ENCODE measurements at places on chromosomes 1 and 21. TPM values are rescaled to one million over a fixed set of nuclear protein-coding genes. Genes with fewer than 3 reads are reported as not detected.
A peak's percentile ranks its signal among the peaks of the same experiment; 100 is the strongest.

GRCh38 chr1:152189657-152190442 lies 30.8 kb upstream of the RPTN start:
- no peaks in the 10 kb centered on the region for H3K36me3 ChIP-seq
- H3K27ac ChIP-seq, result no peak overlapping the region
- peaks cover 8% of the 10 kb centered on the region for H3K4me1 ChIP-seq

GUCA2A gene
- not detected for total RNA-seq

GRCh38 chr21:37045149-37045548 lies 27.7 kb downstream of the PIGP start:
- H3K27me3 ChIP-seq, result peaks cover 27% of the 10 kb centered on the region
- no peak for DNase-seq
- no peak overlapping the region for H3K4me3 ChIP-seq
- no peaks in the 10 kb centered on the region for H3K36me3 ChIP-seq
- H3K27ac ChIP-seq, result no peak overlapping the region

DNA sequence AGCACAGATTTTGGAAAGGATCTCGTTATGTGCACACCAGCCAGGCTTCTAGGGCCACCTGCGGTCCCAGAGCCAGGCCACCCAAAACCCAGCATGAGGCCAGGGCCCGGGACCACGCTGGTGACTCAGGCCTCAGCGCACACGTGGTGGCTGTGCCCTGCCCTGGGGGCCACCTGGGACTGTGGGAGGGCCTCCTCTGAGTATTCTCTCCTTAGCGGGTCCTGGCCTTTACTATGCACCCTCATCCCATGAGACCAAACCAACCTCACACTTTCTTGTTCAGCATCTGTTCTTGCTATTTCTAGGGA lies 9.9 kb downstream of the WNT9A start:
- H3K4me1 ChIP-seq, result peaks cover 4% of the 10 kb centered on the region
- H3K27ac ChIP-seq, result no peak overlapping the region
- no peak overlapping the region for H3K4me3 ChIP-seq
- DNase-seq, result no peak

DNA sequence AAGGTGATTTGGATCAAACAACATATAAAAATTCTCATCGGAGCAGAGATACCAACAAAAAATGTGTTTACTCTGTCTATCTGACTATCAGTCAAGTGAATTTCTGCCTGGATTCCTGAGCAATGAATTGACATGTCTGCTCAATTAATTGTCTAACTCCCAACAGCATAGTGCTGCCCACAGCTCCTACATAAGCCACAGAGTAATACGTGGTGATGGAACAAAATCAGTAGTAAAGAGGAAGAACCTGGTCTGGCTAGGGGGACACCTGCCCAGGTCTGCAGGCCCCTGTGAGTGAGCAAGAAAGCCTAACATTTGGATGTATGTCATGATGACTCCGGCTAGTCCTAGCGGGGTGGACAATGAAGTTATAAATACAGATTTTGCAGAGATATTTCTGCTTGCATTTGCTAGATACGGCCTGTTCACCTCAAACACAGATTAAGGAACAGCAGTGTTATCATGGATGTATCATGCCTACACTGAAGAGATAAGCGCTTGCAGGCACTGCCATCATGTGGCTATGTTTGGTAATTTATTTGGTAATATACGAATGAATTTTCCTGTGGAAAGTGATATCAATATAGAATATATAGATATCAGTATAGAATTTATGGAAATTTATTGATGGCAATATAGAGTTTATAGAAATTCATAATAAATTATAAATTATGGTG lies 69.6 kb upstream of the LRRC8B start:
- no peak overlapping the region for H3K27ac ChIP-seq
- peaks cover 38% of the 10 kb centered on the region for H3K27me3 ChIP-seq
- H3K4me3 ChIP-seq, result no peak overlapping the region
- peak; percentile 91 for DNase-seq

- no peak overlapping the region for H3K4me3 ChIP-seq
- peaks cover 2% of the 10 kb centered on the region for H3K36me3 ChIP-seq
- peaks cover 5% of the 10 kb centered on the region for H3K27me3 ChIP-seq
- no peak for DNase-seq
Measured at GRCh38 chr1:84253891-84254290, 47.6 kb upstream of the SAMD13 start.

NOL9 gene
- total RNA-seq, result 59.2 TPM

PRAMEF17 gene
- not detected for total RNA-seq

GRCh38 chr1:85957760-85958159 lies 198.8 kb downstream of the COL24A1 start:
- no peak for DNase-seq
- no peak overlapping the region for H3K4me3 ChIP-seq
- H3K27ac ChIP-seq, result no peak overlapping the region
- no peaks in the 10 kb centered on the region for H3K36me3 ChIP-seq
- H3K4me1 ChIP-seq, result no peaks in the 10 kb centered on the region

GRCh38 chr1:27364696-27365371 lies 1.9 kb downstream of the MAP3K6 start:
- no peak overlapping the region for H3K27ac ChIP-seq
- no peak for DNase-seq
- peak overlapping the region; percentile 92 for H3K4me3 ChIP-seq
- H3K27me3 ChIP-seq, result no peaks in the 10 kb centered on the region
- H3K36me3 ChIP-seq, result no peaks in the 10 kb centered on the region

DNA sequence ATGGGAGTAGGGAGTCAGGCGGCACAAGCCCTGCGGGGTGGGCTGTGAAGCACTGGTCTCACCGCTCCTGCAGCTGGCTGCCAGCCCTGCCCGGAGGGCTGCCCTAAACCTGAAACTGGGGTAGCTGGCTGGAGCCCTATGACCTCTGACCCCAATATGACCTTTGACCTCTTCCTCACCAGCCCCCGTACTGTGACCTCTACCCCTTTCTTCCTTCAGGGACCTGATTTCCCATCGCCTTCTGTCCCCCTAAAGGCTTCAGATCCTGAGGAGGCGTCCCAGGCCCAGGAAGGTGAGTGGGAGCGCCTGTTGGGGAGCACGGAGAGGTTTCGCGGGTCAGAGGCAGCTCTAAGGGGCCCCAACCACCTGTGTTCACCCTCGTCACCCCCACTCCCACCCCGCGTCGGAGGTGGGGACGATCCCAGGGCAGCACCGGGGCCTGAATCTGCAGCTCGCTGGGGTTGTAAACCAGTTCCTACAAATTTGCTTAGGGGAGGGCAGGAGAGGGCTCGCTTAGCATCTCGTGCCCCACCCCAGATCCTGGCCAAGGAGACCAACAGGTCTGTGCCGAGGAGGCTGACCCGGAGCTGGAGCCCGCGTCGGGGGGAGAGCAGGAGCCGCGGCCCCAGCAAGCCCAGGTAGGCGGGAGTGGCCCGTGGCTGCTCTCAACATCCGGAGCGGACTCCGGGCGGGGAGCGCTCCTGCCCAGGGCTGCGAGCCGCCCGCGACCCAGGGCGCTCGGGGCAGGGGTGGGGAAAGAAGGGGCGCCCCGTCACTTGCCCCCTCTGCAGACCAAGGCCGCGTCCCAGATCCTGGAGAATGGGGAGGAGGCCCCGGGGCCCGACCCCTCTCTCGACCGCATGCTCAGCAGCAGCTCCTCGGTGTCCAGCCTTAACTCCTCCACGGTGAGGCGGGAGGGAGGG lies 7.3 kb downstream of the SYTL1 start:
- peak; percentile 82 for DNase-seq
- H3K36me3 ChIP-seq, result peaks cover 21% of the 10 kb centered on the region
- peaks cover 14% of the 10 kb centered on the region for H3K4me1 ChIP-seq
- H3K27ac ChIP-seq, result no peak overlapping the region

GRCh38 chr1:204477036-204477740 lies 17.4 kb downstream of the PIK3C2B start:
- DNase-seq, result no peak
- peaks cover 40% of the 10 kb centered on the region for H3K4me1 ChIP-seq
- H3K36me3 ChIP-seq, result peaks cover 4% of the 10 kb centered on the region
- H3K27me3 ChIP-seq, result no peaks in the 10 kb centered on the region
- no peak overlapping the region for H3K27ac ChIP-seq
- no peak overlapping the region for H3K4me3 ChIP-seq

GRCh38 chr1:43621861-43622260 lies 28.1 kb upstream of the KDM4A start:
- no peak overlapping the region for H3K4me3 ChIP-seq
- no peaks in the 10 kb centered on the region for H3K27me3 ChIP-seq
- H3K36me3 ChIP-seq, result no peaks in the 10 kb centered on the region
- DNase-seq, result no peak
- no peaks in the 10 kb centered on the region for H3K4me1 ChIP-seq

DNA sequence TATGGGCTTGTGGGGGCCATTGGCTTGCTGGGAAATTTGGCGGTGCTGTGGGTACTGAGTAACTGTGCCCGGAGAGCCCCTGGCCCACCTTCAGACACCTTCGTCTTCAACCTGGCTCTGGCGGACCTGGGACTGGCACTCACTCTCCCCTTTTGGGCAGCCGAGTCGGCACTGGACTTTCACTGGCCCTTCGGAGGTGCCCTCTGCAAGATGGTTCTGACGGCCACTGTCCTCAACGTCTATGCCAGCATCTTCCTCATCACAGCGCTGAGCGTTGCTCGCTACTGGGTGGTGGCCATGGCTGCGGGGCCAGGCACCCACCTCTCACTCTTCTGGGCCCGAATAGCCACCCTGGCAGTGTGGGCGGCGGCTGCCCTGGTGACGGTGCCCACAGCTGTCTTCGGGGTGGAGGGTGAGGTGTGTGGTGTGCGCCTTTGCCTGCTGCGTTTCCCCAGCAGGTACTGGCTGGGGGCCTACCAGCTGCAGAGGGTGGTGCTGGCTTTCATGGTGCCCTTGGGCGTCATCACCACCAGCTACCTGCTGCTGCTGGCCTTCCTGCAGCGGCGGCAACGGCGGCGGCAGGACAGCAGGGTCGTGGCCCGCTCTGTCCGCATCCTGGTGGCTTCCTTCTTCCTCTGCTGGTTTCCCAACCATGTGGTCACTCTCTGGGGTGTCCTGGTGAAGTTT lies 550 bp downstream of the RXFP4 start:
- H3K36me3 ChIP-seq, result peaks cover 24% of the 10 kb centered on the region
- DNase-seq, result no peak
- H3K27ac ChIP-seq, result peak overlapping the region; percentile 84
